ENCODE measurements at places on chromosomes 5 and 9.

- DNase-seq = no peak
Observed at GRCh38 chr9:134326724-134327601, 708 bp downstream of the RXRA start.

GRCh38 chr5:157088342-157088990 is 20.4 kb downstream of the HAVCR2 start:
- DNase-seq = no peak

DNA sequence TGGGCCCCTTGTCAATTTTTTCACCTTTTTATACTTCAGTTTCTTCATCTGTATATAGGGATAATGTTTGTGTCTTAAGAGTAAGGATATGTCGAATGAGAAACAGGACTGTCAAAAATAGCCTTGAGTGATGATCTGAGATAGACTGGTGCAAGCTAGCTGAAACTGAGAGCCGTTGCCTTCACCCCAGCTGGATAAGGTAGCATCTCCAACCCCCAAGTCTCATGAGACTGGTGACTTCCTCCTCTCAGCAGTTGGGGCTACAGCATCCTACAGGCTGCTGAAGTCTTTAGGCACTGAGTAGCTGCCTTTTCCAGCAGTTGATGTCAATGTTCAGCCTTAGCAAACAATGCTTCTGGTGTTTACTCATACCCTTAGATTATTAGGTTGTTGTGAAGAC is 330.2 kb downstream of the OSTF1 start:
- no peak for DNase-seq

DNA sequence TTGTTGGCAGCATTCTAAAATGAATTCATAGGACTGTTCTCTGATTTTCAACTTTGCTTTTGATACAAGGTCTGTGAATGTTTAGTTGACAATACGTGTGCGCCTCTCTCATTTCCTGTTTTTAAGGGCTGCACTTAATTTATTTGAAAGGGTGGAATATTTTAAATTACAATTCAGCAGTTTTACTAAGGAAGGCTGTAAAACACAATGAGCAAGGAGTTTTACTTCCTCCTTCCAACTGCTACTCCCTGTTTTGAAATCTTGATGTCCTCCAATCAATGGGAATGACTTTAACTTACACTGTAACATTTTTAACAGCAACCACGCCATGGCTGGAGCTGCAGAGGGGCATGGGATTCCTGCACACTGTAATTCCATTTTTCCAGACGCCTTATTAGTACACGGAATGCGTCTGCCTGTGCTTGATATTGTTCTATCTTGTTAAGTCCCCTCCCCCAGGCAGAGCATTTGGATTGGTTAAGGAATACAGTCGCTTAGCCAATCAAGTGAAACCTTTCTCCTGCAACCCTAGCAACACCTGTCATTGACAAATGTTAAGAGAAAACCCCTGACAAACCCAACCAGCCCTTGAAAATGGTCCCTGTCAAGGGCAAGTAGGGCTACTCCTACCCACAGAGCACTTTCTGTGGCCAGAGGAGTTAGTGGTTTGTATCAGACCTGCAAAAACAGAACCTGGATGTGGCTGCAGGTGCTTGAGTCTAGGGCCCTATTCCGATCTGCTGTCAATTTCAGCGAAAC is 12.5 kb upstream of the ZSWIM6 start:
- DNase-seq = no peak

GRCh38 chr5:30690931-30691330 is 502.6 kb upstream of the CDH6 start:
- no peak for DNase-seq

GRCh38 chr9:530681-531080 is 310.8 kb upstream of the DMRT1 start:
- DNase-seq = no peak

DNA sequence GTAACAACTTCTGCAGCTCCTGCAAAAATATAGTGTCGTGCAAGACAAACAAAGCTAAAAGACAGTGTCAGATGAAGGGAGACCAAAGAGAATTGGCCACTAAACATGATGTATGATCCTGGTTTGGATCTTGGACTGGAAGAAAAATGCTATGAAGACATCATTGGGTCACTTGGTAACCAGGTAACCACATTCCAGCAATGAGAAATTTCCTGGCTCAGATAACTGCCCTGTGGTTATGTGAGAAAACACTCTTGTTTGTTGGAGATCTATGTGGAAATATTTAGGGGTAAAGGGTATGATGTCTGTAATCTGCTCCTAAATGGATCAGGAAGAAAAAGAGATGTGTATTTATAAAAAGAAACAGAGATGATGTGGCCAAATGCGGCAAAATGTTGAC is 45.5 kb upstream of the ANKRD33B start:
- DNase-seq = no peak

GRCh38 chr9:109088221-109088620 is 31.5 kb downstream of the TMEM245 start:
- no peak for DNase-seq

DNA sequence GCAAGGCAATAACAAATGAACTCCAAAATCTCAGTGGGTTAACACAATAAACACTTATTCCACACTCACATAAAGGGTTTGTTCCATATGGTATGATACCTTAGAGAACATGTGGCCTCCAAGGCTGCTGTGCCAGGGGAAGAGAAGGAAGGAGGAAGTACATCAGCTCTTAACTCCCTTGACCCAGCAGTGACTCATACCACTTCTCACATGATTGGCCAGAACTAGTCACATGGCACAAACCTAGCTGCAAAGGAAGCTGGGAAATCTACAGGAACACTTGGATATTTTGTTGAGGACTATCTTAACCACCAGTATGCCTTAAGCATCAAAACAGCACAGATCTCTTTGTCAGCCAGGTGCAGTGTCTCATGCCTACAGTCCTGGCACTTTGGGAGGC is 99.3 kb downstream of the SLIT3 start:
- DNase-seq = no peak

GRCh38 chr9:114631166-114631565 is 20.1 kb downstream of the TMEM268 start:
- DNase-seq = no peak

DNA sequence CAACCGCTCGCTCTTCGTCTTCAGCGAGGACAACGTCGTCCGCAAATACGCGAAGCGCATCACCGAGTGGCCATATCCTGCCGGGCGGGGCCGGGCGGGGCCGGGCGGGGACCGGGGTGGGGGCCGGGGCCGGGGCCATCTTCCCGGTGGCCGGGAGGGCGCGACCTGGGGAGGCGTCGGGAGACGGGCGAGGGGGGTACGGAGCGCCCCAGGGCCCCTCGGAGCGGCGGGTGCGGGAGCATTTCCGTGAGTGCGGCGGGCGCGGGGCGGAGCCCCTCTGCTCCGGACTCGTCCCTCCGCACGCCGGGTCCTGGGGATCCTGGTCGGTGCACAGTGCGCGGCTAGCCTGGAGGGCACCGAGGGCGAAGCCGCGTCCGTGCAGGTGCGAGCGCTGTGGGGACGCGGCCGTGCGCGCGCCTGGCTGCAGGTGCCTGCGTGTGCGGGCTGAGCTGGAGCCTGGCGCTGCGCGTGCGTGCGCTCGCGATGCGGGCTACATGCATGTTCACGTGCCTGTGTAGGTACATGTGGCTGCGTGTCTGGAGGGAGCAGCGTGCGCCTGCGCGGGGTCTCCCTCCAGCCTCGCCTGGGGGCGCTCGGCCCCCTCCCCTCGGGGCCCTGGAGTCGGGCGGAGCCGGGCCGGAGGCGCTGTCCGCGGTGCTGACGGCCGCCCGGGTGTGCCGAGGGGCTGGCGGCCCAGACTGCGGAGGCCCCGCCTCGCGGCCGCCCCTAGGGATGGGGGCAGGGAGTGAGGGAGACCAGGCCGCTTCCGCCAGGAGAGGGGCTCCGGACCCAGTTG is 762 bp downstream of the CACNA1B start:
- DNase-seq = no peak

- DNase-seq = peak; percentile 96
Observed at GRCh38 chr5:91383027-91383955, at the start of gene ARRDC3. Gene ARRDC3, minus strand, starts transcription at chr5:91383317. Its CDS starts 225 bp downstream, at chr5:91383092.

GRCh38 chr5:149062371-149063016 is 368 bp downstream of the SH3TC2 start:
- DNase-seq = no peak

- DNase-seq = no peak
Observed at GRCh38 chr5:91219803-91220371, 163.2 kb downstream of the ARRDC3 start.

GRCh38 chr5:128491291-128491690 is 46.8 kb downstream of the FBN2 start:
- no peak for DNase-seq

DNA sequence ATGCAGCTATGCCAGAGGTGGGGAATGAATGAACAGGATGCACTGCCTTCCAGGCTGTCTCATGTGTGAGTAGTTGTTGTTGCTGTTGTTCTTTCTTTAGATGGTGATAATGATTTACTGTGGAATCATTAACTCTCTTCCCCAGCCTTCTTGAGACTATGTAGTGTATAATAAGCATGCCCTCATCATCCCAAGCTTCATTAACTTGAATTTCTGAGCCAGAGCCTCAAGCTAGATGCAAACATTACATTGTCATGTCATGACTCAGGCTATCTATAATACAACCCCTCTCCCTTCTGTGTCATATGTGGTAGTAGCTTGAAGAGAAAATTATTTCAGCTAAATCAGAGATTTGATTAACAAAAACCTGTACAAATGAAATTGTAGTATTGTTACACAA is 10.0 kb upstream of the ADAMTSL1 start:
- no peak for DNase-seq

- no peak for DNase-seq
Observed at GRCh38 chr5:6419340-6419852, 29.3 kb upstream of the UBE2QL1 start.

DNA sequence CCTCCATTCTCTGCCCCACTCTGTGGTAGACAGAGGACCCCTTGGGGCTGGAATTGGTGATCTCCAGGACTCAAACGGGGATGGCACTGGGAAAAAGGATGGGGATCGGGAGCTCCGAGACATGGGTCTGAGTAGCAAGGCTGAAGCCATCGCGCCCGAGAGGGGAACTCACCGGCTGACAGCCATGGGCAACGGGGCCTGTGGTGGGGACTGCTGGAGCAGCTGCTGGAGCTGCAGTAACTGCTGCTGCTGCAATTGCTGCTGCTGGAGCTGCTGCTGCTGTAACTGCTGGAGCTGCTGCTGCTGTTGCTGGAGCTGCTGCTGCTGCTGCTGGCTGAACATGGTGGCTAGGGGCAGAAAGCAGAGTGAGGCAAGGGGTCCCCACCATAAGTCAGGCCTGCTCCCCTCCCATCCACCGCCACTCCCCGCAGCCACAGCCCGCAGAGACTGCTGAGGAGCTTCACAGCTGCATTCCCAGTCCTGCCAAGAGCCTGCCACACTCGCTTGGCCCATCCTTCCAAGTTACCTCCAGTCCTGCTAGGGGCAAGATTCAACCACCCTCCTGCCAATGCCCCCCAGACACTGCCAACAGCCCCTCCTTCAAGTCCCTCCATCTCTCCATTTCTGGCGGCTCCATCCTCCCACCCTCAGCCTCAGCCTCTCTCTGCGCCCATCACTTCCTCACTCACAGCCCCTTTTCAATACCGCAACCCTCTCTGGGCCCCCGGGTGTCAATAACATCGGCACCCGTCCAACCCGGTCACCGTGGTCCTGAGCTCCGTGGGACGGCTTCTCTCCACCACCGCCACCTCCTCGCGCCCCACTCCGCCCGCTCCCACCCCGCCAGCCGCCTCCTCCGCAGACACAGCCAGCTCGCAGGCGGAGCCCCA is 611 bp downstream of the CIZ1 start:
- no peak for DNase-seq

DNA sequence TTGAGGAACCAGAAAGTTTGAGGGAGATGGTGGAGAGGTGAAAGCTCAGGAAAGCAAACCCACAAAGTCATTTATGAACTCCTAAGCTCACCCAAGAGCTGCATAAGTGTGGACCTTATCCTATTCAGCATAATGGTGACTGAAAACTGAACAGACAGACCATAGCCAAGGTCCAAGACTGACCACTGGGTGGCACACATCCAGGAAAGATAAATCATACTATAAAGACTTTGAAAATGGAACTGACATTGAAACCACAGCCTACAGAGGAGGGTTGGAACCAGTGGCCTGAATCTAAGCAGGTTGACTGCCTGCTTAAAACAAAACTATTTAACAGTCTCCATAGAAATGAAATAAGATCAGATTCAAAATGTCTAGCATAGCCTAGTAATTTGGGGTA is 121.0 kb upstream of the RGS7BP start:
- DNase-seq = no peak

- no peak for DNase-seq
Observed at GRCh38 chr9:123550797-123551196, 194.8 kb downstream of the CRB2 start.

DNA sequence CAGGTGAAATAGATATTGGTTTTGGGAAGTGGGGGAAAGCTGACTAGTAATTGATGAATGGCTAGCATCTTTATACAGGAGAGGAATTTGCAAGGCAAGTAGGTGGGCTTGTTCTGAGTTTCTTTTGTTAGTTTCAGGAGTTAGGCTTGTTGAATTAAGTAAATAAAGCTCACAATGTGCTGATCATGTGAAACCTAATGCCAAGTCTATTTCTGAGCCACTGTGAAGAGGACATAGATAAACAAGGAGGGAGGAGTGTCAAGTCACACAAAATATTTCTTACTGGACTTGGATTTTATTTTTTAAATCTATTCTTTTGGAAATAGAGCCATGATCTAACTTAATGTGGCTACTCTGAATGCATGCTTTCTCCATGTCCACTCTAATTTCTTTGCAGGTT is 19.9 kb downstream of the GDA start:
- no peak for DNase-seq

DNA sequence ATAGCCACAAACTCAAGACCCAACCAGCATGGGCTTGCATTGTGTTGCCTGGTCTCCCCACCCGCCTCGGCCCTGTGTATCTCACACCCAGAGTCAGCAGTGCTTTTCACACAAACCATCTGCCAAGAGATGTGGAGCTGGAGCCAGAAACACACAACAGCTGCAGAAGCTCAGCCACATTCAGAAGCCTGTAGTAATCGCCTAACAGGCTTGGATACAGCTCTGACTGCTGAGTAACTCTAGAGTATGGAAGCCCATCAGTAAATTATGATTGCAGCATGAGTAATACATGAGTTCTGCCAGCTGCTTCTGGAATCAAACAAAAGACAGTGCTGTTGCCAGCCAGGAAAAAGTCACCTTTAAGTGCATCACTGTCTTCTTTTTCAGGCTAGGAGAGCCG is 16.0 kb downstream of the TEK start:
- no peak for DNase-seq

GRCh38 chr9:134055981-134056461 is 11.8 kb downstream of the BRD3 start:
- no peak for DNase-seq

GRCh38 chr5:72658161-72658560 is 151.0 kb upstream of the ZNF366 start:
- DNase-seq = no peak

- no peak for DNase-seq
Observed at GRCh38 chr9:20054734-20055133, 265.9 kb upstream of the SLC24A2 start.

DNA sequence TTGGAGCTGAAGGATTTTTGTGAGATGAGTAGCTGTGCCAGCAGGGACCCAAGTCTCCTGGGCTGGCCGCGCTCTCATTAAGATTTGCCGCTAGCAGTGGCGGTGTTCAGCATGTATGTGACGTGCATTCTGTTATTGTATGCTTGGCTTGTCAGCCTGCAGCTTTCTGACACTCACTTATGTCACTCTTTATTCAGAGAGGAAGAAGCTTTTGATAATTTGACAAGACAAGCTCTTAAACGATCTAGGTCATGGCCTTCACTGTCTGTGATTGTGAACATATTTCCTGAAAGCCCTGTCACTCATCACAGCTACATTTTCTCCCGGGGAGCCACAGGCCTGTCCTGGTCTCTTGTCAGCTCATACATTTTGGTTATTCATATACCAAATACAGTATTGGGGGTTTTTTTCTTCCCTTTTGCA is 98.2 kb upstream of the GRHPR start:
- no peak for DNase-seq

GRCh38 chr5:6302075-6302474 is 76.3 kb downstream of the MED10 start:
- no peak for DNase-seq
